Suppressor macrophage (primary cell): ENCODE measurements at places on chromosomes 16 and 17.

DNA sequence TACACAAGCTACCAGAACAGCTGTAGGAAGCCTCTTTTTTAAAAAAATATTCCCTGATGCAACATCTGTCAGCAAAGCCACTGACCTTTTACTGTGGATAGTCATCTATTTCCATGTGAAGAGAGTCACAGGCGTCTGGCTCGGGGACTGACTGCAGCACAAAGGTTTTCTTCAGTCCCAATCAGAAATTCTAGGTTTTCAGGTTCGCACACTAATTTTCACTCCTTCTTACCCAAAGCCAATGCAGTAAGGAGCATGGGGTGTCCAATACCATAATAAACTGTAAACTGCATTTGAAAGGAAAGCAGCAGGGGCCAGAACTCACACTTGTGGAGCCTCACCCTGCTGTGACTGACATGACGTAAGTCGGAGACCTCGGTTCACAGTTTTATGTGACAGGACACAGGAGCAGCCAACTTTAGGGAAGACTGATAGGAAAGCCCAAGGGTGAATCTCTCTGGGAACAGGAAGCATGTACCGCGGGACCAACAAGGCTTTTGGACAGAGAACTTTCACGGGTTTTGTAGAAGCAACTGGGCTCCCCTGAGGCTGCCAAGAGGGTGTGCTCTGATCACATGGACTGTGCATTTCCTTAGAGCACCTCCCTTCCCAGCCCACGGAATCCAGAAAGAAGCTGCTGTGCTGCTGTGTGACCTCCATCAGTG, 9.1 kb upstream of the TMEM100 start:
- peak; percentile 43 for DNase-seq

DNA sequence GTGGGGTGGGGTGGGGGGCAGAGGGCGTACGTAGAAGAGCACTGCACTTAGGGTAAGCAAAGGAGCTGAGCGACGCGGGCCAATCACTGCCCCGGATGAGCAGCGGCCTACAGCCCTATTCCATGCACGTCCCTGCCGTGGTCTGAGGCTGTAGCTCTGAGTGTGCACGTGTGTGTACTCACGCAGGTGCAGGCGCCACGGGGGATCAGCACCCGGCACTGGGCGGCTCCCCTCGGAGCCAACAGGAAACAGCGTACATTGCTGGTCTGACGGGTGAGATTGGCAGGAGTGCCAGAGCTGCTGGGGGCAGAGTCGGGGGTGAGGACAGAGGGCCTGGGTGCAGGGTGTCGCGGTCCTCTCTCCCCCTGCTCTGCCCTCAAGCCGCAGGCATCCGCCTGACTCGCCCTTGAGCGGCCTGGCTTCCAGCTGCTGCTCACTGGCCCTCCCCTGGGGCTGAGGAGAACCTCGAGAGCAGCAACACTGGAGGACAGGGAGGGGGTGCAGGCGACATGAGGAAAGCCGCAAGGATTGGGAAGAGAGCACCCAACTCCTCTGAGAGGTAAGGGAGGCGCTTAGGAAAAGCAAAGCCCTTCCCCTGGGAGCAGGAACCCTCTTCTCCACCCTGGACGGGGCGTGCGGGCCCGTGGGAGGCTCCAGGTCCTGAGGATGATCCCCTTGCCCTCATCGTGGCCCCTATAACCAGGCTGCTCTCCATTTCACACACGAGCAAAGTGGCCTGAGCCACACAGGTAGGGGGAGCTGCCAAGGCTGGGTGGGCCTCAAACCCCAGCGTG, 57.8 kb downstream of the ENGASE start:
- no peak for DNase-seq

- DNase-seq, result no peak
Measured at GRCh38 chr16:10984509-10984908, 40.1 kb downstream of the CLEC16A start.

GRCh38 chr17:69012895-69013805, 47.6 kb downstream of the ABCA9 start:
- peak; percentile 42 for DNase-seq

DNA sequence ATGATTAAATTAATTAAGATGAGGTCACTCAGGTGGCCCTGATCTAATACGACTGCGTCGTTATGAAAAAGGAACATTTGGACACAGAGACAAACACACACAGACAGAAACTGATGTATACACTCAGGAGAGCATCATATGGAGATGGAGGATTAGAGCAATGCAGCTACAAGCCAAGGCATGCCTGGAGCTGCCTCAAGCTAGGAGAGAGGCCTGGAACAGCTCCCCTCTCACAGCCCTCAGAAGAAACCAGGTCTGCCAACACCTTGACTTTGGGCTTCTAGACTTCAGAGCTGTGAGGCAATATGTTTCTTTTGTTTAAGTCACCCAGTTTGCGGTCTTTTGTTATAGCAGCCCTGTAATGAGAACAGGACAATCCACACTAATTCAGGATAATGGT, 318.9 kb downstream of the HS3ST3B1 start:
- no peak for DNase-seq

GRCh38 chr17:40611840-40612474, 35.7 kb downstream of the SMARCE1 start:
- DNase-seq, result no peak

- DNase-seq, result no peak
Measured at GRCh38 chr16:14672403-14672971, 21.6 kb downstream of the PLA2G10 start.

DNA sequence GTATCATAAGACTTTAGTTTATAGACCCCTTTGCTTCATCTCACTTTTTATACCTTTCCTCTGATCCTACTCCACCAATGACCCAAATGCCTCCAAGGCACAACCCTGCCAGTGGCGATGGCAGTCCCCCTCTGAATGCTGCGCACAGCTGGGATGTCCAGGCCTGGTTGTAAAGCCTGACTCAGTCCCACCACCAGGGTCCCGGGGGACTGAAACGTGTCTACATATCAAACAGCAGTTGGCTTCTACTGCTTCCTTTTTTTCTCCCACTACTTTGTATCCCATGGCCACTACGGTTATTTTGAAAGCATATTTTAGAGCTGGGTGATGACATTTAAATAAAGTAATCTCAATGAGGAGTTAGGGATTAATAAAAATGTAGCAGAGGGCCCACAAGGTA, 329.8 kb upstream of the PSMD7 start:
- no peak for DNase-seq

GRCh38 chr16:26645614-26646013, 421.1 kb upstream of the C16orf82 start:
- peak; percentile 20 for DNase-seq

DNA sequence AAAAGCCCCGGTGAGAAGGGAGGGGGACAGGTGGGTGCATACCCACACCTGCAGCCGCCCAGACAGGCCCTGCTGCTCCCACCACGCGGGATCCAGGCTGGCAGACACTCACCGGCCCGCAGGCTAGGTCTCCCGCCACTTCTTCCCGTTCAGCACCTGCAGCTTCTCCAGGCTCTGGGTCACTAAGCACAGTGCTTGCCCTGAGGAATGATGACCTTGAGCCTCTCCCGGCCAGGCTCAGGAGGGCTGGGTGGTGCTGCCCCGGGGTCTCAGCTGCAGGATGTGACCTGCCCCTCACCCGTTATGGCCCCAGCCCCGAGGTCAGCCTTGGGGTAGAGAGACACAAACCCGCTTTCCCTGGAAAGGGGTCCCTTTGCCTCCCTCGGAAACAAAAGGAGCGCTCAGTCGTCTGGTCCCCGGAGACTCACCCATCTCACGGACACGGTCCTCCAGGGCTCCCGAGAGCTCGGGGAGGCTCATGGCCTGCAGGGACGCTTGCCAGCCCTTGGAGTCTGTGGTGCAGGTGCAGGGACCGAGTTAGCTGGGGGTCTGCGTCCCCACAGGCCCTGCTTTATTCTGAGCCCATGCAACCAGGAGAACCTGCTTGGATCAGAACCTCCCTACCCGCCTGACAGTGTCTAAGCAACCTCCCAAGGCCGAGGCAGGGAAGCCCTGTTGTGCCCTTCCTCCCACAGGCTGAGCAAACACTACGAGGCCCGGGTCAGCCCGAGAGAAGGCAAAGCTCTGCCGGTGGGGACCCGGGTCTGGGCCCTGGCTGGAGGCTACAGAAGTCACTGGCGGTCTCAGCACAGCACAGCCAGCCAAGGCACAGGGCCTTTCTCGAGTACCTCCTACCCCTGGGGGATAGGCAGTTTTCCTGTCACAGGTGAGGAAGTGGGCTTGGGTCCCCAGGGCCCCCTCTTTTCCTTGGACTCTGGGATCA, 3.8 kb downstream of the NUDT16L1 start:
- DNase-seq, result no peak

DNA sequence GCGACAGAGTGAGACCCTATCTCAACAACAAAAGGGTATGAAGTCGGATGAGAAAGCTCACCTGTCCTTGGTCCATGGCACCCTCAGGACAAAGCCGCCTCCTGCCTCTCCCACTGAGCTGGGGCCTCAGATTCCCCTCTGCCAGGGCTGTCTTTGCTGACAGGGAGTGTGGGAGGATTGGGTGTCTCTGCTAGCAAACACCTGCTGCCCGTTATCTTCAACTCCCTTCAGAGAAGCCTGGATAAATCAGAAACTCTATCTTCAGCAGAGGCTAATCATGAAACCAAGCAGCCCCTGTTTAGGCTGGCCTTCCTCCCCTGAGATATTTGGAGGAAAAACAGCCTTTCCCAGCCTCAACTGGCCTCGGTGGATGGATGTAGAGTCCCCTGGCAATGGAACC, 36.3 kb upstream of the CDH1 start:
- DNase-seq, result no peak
